ENCODE measurements at places on chromosomes 1 and 21. TPM values are rescaled to one million over a fixed set of nuclear protein-coding genes. Genes with fewer than 3 reads are reported as not detected.

DNA sequence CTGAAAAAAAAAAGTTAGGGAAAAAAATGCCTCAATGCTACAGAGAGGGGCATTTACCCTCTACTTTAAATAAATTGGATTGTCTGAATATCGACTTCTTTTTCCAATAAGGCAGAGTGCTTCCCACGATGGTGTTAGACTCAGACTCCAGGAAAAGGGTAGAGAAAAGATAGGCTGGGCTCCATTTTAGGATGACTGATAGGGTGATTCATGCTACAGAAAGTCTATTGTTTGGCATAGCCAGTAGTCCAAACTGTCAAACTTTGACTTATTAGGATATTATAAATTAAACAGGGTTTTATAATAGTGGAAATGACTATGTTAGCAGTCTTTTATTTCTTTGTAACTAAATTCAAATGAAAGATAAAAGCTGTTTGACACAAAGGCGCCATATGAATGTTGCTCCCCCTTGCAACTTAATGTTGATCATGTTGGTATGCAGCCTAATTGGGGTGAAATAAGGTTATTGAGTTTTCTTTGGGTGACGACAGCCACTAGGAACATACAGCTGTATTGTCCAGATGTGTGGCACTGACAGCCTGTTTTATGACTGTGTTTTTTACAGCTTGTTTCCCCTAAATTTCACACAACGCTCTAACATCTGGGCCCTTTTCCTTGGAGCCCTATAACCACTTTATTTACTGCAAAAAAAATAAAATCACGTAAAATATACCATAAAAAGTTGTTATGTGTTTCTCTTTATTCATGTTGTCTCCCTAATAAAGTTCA, 69.3 kb downstream of the SPAG17 start:
- no peak overlapping the region for H3K4me3 ChIP-seq
- no peak overlapping the region for H3K27ac ChIP-seq
- no peak for DNase-seq

DNA sequence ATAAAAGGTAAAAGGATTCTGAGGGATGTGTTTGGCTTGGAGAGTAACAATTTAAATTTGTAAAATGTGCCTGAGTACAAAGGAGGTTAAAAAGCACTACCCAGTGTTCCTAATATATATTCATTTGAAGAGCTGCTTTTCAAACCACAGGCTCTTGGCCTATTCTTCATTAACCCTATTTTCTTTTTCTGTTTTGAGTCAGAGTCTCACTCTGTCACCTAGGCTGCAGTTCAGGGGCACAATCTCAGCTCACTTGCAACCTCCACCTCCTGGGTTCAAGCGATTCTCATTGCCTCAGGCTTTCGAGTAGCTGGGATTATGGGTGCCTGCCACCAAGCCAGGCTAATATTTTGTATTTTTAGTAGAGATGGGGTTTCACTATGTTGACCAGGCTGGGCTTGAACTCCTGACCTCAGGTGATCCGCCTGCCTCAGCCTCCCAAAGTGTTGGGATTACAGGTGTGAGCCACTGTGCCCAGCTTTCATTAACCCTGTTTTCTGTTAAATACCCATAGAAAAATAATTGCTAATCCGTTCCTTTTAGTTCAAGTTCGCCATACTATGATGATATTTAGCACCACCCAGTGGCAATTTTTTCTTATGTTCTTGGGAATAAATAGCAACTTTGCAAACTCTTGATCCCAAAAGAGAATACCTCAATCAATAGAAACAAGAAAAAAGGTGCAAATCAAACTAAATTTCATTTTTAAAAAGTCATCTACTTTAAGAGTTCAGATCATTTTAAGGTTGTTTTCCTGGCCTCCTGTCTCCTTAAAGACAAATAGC, 30.5 kb downstream of the ZBTB8OS start:
- no peak overlapping the region for H3K4me3 ChIP-seq
- H3K36me3 ChIP-seq: peaks cover 2% of the 10 kb centered on the region
- H3K27ac ChIP-seq: no peak overlapping the region
- H3K4me1 ChIP-seq: no peaks in the 10 kb centered on the region

DNA sequence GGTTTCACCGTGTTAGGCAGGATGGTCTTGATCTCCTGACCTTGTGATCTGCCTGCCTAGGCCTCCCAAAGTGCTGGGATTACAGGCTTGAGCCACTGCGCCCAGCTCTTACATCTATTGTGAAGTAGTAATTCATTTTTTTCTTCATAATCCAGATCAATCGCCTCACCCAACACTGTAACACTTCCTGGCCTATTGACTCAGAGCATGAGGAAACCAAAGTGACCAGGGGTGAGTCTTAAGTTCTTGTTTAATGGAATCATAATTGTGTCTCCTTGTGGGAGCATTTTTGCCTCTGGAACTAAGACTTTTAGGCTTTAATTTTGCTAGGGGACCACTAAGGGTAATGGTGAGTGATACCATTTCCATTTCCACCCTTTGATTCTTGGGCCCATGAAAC, 27.4 kb downstream of the TNFSF18 start:
- no peaks in the 10 kb centered on the region for H3K36me3 ChIP-seq
- no peaks in the 10 kb centered on the region for H3K27me3 ChIP-seq
- H3K27ac ChIP-seq: no peak overlapping the region
- no peak overlapping the region for H3K4me3 ChIP-seq
- H3K4me1 ChIP-seq: no peaks in the 10 kb centered on the region

DNA sequence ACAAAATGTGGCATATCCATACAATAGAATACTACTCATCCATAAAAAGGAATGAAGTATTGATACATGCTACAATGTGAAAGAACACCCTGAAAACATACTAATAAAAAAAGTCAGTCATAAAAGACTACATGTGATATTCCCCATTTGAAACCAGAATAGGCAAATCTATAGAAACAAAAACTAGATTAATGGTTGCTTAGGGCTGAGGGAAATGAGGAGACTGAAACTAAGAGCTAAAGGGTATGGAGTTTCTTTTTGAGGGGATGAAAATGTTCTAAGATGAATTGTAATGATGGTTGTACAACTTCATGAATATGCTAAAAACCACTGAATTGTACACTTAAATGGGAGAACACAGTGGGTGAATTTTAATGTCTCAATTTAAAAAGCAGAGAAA, 50.9 kb downstream of the ACBD6 start:
- no peak overlapping the region for H3K4me3 ChIP-seq
- no peaks in the 10 kb centered on the region for H3K27me3 ChIP-seq
- no peaks in the 10 kb centered on the region for H3K36me3 ChIP-seq

GRCh38 chr1:209870151-209870831, 42.5 kb downstream of the UTP25 start:
- H3K4me1 ChIP-seq: peaks cover 5% of the 10 kb centered on the region
- H3K4me3 ChIP-seq: no peak overlapping the region
- no peaks in the 10 kb centered on the region for H3K27me3 ChIP-seq

DNA sequence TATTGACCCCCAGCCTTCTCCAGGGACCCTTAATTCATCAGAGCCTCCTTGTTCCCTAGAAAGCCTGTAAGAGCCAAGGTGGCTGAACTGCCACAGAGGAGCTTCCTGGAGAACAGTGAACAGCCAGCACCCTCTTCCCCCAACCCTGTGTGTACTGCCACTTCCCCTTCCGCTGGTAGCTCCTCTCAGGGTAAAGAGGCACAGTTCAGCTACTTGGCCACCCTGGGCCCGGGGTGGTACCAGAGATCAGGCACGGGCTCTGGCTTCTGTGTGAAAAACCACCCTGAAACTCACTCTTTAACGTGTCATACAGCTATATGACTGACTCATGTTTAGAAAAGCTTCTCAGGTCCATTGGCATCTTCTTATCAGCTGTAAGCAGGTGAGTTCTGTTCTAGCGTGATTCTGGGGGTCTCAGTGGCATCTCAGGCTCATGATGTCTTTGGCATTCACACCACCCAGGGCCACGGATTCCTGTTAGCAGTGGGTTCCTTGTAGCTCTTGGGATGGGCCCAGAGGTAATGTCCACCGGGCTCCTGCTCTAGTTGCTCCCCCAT, 22.4 kb downstream of the ARMH1 start:
- H3K27me3 ChIP-seq: no peaks in the 10 kb centered on the region
- H3K4me3 ChIP-seq: no peak overlapping the region
- no peak for DNase-seq
- no peak overlapping the region for H3K27ac ChIP-seq
- H3K4me1 ChIP-seq: peaks cover 4% of the 10 kb centered on the region
- H3K36me3 ChIP-seq: no peaks in the 10 kb centered on the region

Gene UMODL1
- polyA plus RNA-seq: 0.10 TPM

DNA sequence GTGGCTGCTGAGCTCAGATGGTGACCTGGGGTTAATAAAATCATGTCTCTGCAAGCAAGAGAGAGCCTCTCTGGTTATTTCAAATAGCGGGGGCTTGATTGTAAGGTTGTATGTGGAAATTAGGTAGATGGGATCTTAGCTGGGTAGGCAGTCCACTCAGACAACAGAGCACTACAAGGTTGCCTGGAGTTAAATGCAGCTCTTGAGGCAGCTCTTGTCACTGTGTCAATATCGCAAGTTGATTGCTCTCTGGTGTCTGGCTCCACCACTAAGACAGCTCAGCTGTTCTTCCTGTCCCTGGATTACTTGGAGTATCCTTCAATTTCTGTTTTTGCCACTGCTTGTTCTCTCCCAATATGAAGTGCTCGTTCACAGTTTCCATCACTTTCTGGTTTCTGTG, 93.8 kb downstream of the C21orf91 start:
- no peaks in the 10 kb centered on the region for H3K36me3 ChIP-seq
- no peaks in the 10 kb centered on the region for H3K27me3 ChIP-seq
- H3K4me1 ChIP-seq: no peaks in the 10 kb centered on the region
- H3K27ac ChIP-seq: no peak overlapping the region

DNA sequence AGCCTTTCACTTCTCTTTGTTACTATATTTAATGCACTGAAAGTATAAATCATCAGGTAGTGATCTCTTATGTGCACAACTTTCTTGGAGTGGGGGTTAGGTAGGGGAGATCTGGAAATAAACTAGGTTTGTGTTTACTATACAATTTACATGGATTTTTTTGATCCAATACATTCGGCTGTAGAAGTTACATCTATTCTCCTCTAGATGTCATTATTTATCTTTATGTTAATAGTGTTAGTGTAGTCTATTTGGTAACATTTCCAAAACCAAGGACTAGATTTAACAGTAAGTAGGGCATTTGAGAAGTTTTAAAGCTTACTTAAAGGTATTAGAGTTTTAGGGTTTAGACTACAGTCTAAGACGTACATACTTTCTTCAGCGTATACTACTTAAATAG, 5.4 kb downstream of the VPS45 start:
- H3K36me3 ChIP-seq: peaks cover 34% of the 10 kb centered on the region
- no peak overlapping the region for H3K27ac ChIP-seq
- H3K4me3 ChIP-seq: no peak overlapping the region
- H3K27me3 ChIP-seq: no peaks in the 10 kb centered on the region
- H3K4me1 ChIP-seq: peaks cover 7% of the 10 kb centered on the region

- H3K4me3 ChIP-seq: no peak overlapping the region
- no peaks in the 10 kb centered on the region for H3K27me3 ChIP-seq
- H3K36me3 ChIP-seq: no peaks in the 10 kb centered on the region
- DNase-seq: no peak
Observed at GRCh38 chr21:41651406-41651805, 115.4 kb downstream of the RIPK4 start.

Gene ETNK2
- 2.2 TPM for polyA plus RNA-seq

GRCh38 chr21:25934771-25935224, 200.0 kb downstream of the GABPA start:
- H3K27ac ChIP-seq: peak overlapping the region; percentile 52
- no peak overlapping the region for H3K4me3 ChIP-seq
- H3K36me3 ChIP-seq: peaks cover 4% of the 10 kb centered on the region
- peaks cover 12% of the 10 kb centered on the region for H3K4me1 ChIP-seq

Gene TBCE
- 16.4 TPM for polyA plus RNA-seq

Gene GJA8
- not detected for polyA plus RNA-seq

DNA sequence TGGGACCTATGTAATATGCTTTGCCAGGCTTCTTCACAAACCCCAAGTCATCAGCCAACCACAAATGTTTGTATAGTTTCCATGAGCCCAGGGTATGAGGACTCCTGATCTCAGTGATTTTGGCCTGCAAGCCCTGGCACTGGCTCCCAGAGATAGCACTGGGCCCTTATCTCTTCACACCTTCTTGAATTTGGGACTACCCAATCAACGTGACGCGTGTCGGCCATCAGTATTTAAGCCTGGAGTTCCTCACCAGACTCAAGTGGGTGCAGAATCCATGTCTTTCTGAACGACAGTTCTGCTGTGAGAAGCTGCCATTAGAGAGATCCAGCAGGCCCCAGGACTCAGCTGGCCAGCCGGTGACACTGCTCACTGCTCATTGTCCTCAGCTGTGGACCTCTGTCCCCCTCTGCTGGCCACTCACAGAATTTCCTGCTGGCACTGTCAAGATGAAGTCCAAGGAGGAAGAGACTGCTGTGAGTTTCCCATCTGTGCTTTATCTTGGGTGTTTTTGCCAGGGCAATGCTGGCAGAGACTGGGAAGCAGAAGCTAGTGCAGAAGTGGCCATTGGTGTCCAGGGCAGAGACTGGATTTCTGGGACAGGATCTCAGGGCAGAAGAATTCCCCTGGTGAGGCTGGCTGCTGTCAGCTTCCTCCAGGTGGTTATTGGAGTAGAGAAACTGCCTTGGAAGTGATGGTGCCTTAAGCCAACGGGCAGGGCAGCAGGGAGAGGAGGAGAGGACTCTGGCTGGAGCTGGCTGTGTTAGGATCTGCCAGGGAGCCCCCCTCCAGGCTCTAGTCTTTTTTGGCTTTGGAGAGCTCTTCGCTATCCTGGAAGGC, 28.4 kb downstream of the TMCC2 start:
- H3K27ac ChIP-seq: no peak overlapping the region
- H3K4me1 ChIP-seq: peaks cover 5% of the 10 kb centered on the region
- H3K36me3 ChIP-seq: no peaks in the 10 kb centered on the region
- H3K27me3 ChIP-seq: no peaks in the 10 kb centered on the region
- no peak overlapping the region for H3K4me3 ChIP-seq

GRCh38 chr1:21909286-21909759, 27.8 kb downstream of the HSPG2 start:
- H3K4me1 ChIP-seq: peaks cover 49% of the 10 kb centered on the region
- no peaks in the 10 kb centered on the region for H3K27me3 ChIP-seq
- no peak for DNase-seq
- no peaks in the 10 kb centered on the region for H3K36me3 ChIP-seq

DNA sequence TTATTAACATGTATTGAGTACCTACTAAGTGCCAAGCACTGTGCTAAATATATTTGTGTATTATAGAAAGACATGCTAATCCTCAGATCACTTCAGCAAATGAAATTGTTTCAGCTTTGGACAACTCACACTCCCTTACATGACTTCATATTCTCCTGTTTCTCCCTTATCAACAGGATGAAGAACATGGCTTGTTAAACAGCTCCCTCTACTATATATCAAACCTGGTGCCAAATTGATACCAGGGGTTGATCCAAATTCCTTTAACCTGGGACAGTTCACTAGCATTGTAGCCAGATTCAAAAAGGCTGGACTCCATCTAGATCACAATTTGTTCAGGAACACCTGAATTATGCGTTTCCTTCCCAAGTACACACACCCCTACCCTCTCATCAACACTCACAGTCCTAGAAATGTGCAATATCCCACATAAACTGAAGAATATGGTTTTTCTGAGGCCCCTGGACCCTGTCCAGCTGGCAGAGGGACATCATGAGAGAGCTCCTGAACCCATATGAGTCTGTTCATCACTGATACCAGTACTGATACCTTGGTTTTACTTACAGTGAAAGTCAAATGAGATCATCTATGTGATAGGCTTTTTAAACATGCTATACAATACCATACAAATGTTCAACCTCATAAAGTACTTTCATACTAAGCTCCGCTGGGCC, 47.0 kb upstream of the PALMD start:
- no peaks in the 10 kb centered on the region for H3K27me3 ChIP-seq
- no peak overlapping the region for H3K27ac ChIP-seq
- no peak overlapping the region for H3K4me3 ChIP-seq
- H3K4me1 ChIP-seq: no peaks in the 10 kb centered on the region

Gene CAPN9
- 2.2 TPM for polyA plus RNA-seq

Data from lung (tissue), 17 donors.